ENCODE measurements at places on chromosomes 5 and 9.

GRCh38 chr5:78953092-78953800 lies 31.9 kb downstream of the ARSB start:
- no peak for DNase-seq

GRCh38 chr9:122075135-122076030 lies 17.7 kb downstream of the TTLL11 start:
- DNase-seq, result no peak

GRCh38 chr9:16527573-16527972 lies 342.9 kb downstream of the BNC2 start:
- no peak for DNase-seq

GRCh38 chr9:120765910-120766425 lies 27.2 kb downstream of the FBXW2 start:
- no peak for DNase-seq

- no peak for DNase-seq
Measured at GRCh38 chr9:105633411-105633810, 28.8 kb upstream of the TAL2 start.

DNA sequence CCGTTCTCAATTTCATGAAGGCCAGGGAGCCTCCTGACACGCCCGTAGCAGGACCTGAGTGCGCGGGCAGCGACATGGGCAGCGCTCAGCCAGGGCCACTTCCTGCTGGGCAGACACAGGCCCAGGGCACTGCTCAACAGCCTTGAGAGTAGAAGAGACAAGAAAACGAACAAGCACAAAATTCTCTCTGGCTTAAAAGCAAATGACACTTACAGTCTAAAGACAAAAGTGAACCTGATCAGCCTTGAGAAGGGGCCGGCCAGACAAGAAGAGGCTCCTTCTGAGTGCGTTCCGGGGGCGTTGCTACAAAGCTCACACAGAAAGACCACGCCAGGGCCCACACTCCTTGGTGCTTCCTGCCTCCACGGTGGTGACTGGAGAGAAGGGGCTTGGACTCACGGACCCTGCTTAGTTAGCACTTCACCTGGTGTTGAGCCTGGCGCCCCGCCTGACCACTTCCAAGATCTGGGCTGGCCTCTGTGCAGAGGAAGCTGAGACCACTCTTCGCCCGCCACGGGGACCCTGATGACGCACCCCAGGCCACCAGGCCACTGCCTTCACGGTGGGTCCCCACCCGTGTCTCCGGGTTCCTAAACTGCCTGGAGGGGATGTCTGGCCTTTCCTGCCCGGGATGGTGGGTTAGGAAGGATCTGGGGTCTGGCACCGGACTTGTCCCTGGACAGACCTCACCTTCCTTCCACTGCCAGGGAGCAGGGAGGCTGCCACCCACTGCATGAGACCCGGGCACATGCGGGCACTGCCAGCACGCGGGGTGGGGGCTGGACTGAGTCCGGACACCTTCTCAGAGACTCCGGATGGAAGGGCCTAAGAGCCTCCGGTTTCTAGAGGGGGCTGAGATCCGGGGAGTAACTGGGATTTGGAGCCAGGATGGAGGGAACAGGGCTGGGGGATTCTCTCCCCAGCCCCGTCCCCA lies 1.3 kb downstream of the SLC12A7 start:
- no peak for DNase-seq

DNA sequence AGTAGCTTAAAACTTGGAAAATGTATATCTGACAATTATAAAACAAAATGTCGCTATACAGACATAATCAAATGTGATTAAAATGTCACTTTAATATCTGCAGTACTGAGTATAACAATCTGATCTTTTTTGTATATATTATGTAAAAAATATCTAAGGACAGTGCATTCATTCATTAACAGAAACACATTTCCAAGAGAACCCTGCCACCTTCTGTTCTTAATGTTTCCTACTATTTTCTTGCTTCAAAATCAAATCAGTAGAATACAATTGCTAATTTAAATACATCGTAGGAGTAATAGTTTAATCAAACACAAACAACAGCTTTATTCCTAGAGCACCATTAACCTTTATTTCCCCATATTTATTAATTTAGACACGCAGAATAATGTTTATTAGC lies 142.6 kb upstream of the ST8SIA4 start:
- DNase-seq, result no peak

GRCh38 chr9:137618105-137619067 lies at the start of gene EHMT1:
TSS of gene EHMT1 (plus strand) at chr9:137619005. CDS start at chr9:137619029, 24 bp downstream.
- DNase-seq, result peak; percentile 84

DNA sequence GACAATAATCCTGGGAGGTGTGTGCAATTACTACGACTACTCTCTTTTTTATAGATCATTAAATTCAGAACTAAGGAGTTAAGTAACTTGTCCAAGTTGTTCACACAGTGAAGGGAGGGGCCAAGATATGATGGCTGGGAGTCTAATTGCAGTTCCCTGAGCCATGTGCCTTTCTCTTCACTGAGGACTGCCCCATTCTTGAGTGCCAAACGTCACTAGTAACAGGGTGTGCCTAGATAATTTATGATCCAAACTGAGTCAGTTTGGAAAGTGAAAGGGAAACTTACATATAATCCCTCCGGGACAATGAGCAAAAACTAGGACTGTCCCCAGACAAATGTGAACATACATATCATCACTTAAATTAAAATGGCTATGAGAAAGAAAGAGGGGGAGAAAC lies 20.2 kb downstream of the IL7R start:
- DNase-seq, result no peak
